Right ventricle myocardium inferior (tissue), 1 donor: ENCODE measurements at places on chromosomes 5 and 9. TPM values are rescaled to one million over a fixed set of nuclear protein-coding genes. Genes with fewer than 3 reads are reported as not detected.

Gene SLC36A2
- 0.60 TPM for total RNA-seq

Gene MAMDC2
- 10.8 TPM for total RNA-seq

- no peak for DNase-seq
These were observed 12.5 kb downstream of the PHF2 start for GRCh38 chr9:93588641-93589609.

GRCh38 chr5:110545716-110546115, 180.8 kb downstream of the TMEM232 start:
- DNase-seq, result no peak

GRCh38 chr9:96540106-96540505, 79.5 kb downstream of the CDC14B start:
- no peak for DNase-seq

- DNase-seq, result no peak
These were observed 162.2 kb downstream of the EBF1 start for GRCh38 chr5:158937381-158937952.

- no peak for DNase-seq
These were observed 181.9 kb downstream of the ZNF462 start for GRCh38 chr9:107044872-107045271.
